ENCODE measurements at places on chromosomes 2 and 18. TPM values are rescaled to one million over a fixed set of nuclear protein-coding genes. Genes with fewer than 3 reads are reported as not detected.

DNA sequence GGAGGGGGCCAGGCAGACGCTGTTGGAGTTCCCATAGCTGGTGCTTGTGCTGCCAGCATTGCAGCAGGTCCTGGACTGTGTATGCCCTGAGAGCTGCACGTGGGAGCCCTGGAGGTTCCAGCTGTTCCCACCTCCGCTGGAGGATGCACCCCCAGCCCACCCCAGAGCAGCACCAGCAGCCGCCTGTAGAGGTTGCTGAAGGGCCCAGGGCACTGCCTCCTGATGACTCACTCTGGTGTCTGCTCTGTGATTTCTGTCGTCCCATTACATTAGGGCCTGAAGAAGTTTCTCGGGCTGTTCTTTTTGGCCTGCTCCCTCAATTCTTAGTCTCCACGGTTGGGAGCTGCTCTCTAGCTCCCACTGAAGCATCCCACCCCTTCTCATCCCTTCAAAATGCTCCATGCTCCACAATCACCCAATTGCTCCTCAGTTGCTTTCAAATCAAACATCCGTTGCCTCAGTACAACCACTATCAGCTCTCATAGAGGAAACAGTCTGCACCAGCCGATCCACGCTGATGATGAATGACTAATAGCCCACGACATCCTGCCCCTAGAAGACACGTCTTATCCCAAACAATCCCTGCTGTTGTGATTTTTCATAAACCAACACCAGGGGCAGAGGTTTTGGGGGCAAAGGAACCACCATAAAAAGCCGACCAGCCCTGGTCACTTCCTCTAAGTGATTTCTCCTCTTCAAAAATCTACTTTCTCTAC is 65.2 kb upstream of the RNF152 start:
- DNase-seq, result no peak

DNA sequence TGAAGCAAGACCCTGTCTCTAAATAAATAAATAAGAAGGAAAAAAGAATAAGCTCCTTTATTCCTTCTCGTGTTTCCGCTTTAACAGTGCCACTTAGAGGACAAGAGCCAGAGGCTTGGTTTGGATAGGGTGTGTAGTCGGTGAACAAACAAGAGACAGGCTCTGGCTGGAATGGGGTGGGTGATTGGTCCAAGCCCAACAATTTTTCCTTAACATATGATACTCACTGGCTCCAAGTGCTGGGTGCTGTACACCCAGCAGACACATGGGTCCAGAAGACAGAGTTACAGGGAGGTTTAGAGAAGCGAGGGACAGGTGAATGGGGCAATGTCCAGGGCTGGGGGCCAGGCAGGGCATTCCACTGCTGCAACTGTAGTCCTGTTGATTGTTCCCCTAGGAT is 77.8 kb downstream of the NCAPH start:
- DNase-seq, result no peak

- peak; percentile 38 for DNase-seq
Measured at GRCh38 chr2:66689456-66690051, 254.6 kb downstream of the MEIS1 start.

DNA sequence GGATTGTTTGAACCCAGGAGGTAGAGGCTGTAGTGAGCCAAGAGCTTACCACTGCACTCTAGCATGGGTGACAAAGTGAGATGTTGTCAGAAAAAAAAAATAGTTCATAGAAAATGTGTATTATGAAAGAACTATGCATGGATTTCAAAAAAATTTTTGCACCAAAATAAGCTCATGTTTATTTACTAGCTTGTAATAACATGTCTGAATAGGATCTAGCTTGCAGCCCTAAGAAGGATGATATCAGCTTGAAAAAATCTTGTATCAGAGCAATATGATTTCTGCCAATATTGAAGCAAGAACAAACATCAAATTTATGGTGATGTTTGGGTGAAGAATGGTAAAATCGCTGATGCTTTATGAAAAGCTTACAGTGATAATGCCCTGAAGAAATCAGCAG is 97.0 kb upstream of the RFX8 start:
- no peak for DNase-seq

GRCh38 chr18:50359806-50360205 is 15.0 kb upstream of the SKA1 start:
- no peak for DNase-seq

- peak; percentile 80 for DNase-seq
Measured at GRCh38 chr2:108633409-108633808, 85.9 kb upstream of the RANBP2 start.

- DNase-seq, result no peak
Measured at GRCh38 chr2:58407487-58407886, 166.4 kb upstream of the FANCL start.

DNA sequence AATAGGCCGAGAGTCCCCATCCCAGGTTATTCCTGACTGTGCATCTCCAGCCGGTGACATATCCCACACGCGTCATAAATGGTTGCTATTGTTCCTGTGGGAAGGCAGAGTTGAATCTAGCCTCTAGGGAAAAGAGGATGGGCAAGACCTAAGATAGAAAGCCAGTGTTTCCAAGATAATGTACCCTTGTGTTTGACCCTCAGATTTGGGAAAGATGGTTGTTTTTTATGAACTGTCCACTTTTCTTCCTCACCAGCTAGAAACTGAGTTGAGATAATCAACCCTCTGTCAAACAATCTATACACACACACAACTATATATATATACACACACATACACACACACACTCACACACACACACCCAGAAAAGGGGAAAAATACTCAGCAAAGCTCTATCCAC is 131.0 kb downstream of the PRKCE start:
- no peak for DNase-seq

- no peak for DNase-seq
Measured at GRCh38 chr2:64767670-64768468, 114.2 kb upstream of the SERTAD2 start.

- DNase-seq, result no peak
Measured at GRCh38 chr18:74613381-74613780, 15.7 kb downstream of the ZNF407 start.

GRCh38 chr2:32495139-32495538 is 132.7 kb upstream of the TTC27 start:
- DNase-seq, result no peak

GRCh38 chr2:54065411-54065810 is 50.0 kb upstream of the ACYP2 start:
- no peak for DNase-seq

- no peak for DNase-seq
Measured at GRCh38 chr18:9856092-9856491, 29.7 kb upstream of the TXNDC2 start.

Gene IGFBP5
- 273 TPM for polyA plus RNA-seq

Gene CACNB4
- 13.8 TPM for polyA plus RNA-seq

Gene TTLL4
- polyA plus RNA-seq, result 29.0 TPM

Gene TMEM247
- not detected for polyA plus RNA-seq

Gene CYP26B1
- polyA plus RNA-seq, result 5.0 TPM
